ENCODE measurements at places on chromosomes 3 and 15. TPM values are rescaled to one million over a fixed set of nuclear protein-coding genes. Genes with fewer than 3 reads are reported as not detected.
A peak's percentile ranks its signal among the peaks of the same experiment; 100 is the strongest.

ACTR8 gene
- total RNA-seq, result 21.6 TPM

GOLGA8N gene
- 1.4 TPM for total RNA-seq

CCDC12 gene
- 37.8 TPM for total RNA-seq

PLA1A gene
- total RNA-seq, result 1.4 TPM

CCR8 gene
- total RNA-seq, result not detected

TMC3 gene
- total RNA-seq, result 0.06 TPM

ZNF501 gene
- 1.8 TPM for total RNA-seq

FILIP1L gene
- total RNA-seq, result 3.7 TPM

GRCh38 chr3:77467702-77468625, 428.1 kb downstream of the ROBO2 start:
- DNase-seq, result peak; percentile 62

- no peak for DNase-seq
Observed at GRCh38 chr3:16311960-16312451, 47.0 kb downstream of the OXNAD1 start.

GRCh38 chr3:162525066-162525742, 1028.6 kb downstream of the OTOL1 start:
- peak; percentile 50 for DNase-seq

DNA sequence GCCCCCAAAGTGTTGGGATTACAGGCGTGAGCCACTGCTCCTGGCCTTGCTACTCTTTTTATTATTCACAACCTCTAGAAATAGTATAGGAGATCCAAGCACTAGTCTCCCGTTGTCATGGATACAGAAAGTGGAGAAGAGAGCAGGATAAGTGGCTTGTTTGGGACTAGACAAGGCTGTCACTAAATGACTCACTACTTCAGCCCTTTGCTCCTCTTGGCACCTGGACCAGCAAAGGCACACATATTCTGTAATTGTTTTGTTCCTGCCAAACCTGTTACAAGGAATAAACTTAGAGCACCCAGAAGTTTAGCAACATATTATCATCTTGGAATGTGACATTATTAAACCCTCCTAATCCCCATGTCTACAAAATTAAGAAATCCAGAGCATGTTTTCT, 427.2 kb upstream of the THBS1 start:
- DNase-seq, result no peak

DNA sequence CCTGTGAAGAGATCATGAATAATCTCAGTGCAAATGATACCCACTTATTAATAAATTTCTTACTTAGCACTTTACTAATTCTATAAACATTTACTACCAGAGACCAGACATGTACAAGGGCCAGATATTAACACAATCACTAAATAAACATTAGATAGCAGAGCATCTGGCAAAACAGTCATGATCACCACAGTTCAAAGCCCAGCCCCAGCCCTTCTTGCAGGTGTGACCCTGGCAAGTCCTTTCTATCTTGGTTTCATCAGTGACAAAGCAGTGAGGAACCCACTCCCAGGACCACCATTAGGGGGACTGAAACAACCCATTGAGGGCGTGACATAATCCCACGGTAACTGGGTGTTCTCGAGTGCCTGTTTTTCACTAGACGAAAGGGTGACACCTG, 11.6 kb downstream of the ZXDC start:
- no peak for DNase-seq

GRCh38 chr15:100686725-100687473, 84.5 kb downstream of the ASB7 start:
- no peak for DNase-seq

DNA sequence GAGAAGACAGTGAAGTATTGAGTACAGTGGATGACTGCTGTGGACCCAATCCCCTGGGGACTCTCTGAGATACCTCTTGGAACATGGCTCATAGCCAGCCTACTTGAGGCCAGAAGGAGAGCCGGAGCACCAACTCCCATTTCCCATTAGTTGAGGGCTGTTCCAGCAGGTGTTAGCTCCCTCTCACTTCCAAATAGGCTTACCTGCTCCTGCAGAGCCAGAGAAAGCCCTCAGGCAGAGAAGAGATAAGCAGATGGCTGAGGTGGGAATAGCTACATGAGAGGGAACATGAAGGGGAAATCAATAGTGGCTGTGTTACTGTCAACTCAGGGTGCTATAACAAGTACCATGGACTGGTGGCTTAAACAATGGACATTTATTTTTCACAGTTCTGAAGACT, 4.6 kb upstream of the CCK start:
- no peak for DNase-seq

GRCh38 chr3:66115858-66116654, 77.3 kb upstream of the MAGI1 start:
- peak; percentile 78 for DNase-seq

DNA sequence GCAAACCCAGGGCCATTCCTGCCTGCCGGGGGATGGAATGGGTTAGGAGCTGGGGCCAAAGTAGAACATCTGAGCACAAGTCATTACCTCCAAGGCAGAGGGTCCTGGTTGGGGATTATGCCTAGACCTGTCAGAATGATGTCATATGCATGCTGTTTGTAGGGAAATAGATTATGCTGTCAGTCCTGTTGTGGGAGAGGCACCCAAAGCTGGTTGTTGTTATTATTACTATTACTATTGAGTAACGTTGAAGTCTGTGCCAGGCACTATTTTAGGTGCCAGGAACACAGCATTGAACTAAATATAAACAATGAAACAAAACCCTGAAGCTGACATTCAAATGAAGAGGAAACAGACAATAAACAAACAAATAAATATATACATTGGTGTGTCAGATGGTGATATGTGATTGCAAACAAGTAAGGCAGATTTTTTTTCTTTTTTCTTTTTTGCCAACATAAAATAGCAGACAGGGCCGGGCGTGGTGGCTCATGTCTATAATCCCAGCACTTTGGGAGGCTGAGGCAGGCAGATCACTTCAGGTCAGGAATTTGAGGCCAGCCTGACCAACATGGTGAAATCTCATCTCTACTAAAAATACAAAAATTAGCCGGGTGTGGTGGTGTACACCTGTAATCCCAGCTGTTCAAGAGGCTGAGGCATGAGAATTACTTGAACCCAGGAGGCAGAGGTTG, 2.0 kb downstream of the P4HTM start:
- no peak for DNase-seq

DNA sequence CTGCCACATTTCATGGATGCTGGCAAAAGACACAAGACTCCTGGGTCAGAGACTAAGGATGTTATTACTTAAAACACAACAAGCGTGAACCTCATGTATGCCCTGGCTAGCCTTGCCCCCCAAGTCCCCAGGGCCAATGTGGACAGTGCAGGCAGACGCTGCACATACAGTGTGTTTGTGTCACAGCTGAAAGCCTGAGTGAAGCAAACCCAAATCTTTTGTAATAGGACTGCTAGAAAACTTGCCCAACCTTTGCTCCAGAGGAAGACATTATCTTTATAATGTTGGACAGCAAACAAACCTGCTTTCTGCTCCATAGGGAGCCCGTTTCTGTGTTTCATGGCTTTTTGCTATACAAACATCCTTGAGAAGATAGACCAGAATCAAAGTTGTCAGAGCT, 282.0 kb upstream of the RORA start:
- no peak for DNase-seq

DNA sequence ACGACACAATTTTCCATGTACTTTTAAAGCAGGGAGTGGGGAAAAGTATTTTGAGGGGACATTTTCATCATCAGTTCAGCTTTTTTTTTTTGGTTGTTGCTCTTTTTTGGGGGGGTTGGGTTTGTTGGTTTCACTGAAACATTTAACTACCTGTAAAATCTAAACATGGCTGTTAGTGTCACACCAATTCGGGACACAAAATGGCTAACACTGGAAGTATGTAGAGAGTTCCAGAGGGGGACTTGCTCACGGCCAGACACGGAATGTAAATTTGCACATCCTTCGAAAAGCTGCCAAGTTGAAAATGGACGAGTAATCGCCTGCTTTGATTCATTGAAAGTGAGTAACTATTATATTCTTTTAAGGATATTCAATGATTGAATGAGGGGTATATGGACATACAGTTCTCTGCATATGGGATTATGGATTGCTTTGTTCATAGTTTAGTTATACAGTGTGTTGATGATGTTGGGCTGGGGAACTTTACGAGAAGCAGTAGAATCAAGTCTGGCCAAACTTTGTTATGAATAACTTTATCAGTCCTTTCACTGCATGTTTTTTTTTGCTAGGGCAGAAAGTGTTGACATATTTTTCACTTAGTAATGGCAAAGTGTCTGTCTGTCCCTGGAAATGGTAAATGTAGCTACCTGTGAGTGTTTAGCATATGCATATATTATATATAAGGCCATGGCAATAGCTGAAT, 31.5 kb downstream of the MBNL1 start:
- DNase-seq, result no peak

- DNase-seq, result no peak
Observed at GRCh38 chr3:186214670-186215069, 105.8 kb upstream of the ETV5 start.

DNA sequence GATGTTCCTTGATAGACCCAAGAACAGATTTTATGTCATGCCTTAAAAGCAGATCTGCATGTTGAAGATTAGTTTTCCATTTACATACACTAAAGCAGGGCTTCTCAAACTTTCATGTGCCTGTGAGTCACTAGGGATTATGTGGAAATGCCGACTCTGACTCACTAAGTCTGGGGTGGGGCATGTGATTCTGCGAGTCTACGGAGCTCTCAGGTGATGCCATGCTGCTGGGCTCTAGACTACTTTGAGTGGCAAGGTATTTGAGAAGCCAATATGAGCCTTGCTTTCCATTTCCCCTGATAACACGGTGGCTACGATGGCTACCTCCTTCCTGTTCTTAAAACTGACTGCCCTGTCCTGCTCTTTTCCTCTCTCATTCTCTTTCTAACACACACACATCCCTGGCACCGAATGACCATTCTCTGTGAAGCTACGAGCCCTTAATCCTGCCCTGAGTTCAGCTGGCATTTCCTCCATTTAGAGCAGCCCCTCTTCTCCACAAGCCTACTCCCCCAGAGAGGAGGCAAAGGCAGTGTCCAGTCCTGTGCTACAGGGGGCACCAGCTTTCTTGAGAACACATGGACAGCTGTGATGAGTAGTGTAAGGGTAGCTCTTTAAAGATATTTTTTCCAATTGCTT, 39.7 kb upstream of the PYGO1 start:
- DNase-seq, result peak; percentile 27

All from SJCRH30 (cell line).